Panc1 (cell line): ENCODE measurements at places on chromosomes 5 and 9.

DNA sequence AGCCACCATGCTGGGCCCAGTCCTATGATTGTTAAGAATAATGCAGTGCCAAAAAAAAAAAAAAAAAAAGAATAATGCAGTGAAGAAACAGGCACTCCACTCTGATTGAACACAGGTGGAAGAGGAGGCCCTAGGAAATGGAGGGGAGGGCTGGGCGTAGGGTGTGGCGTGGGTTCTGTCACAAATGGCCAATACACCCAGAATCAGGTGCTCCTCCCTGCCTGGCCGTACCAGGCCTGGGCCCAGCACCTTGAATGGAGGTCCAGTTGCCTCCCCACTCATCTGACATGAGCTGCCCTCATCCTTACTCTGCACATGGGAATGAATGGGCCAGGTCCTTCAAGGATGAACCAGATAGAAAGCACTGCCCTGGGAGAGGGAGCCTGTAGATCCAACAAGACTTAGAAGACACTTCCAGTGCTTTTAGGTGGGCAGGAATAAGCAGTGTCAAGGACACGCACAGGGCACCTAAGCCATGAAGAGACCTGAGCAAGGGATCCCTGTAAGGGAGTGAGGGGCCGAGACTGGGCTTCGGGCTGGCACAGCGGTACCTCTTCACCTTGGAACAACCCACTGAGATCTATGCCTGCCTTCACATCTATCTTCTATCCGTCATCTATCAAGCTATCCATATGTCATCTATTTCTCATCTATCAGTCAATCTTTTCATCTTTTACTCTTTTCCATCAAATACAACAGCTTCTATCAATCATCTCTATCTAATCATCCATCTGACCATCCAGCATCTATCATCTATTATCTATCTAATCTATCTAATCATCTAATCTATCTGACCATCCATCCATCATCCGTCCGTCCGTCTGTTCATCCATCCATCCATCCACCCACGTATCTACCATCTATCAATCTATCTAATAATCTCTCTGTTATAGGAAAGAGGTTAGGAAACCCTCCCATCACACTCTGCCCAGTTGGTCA lies 15.9 kb downstream of the NINJ1 start:
- no peaks in the 10 kb centered on the region for H3K27me3 ChIP-seq
- DNase-seq = no peak
- no peaks in the 10 kb centered on the region for H3K4me1 ChIP-seq
- H3K36me3 ChIP-seq = no peaks in the 10 kb centered on the region
- H3K4me3 ChIP-seq = no peak overlapping the region
- H3K27ac ChIP-seq = no peak overlapping the region

GRCh38 chr5:148471379-148471778 lies 87.6 kb downstream of the FBXO38 start:
- no peaks in the 10 kb centered on the region for H3K36me3 ChIP-seq
- no peak overlapping the region for H3K4me3 ChIP-seq
- H3K4me1 ChIP-seq = no peaks in the 10 kb centered on the region
- no peak overlapping the region for H3K27ac ChIP-seq
- peaks cover 3% of the 10 kb centered on the region; the same call in 1 of the 2 replicates for H3K27me3 ChIP-seq

DNA sequence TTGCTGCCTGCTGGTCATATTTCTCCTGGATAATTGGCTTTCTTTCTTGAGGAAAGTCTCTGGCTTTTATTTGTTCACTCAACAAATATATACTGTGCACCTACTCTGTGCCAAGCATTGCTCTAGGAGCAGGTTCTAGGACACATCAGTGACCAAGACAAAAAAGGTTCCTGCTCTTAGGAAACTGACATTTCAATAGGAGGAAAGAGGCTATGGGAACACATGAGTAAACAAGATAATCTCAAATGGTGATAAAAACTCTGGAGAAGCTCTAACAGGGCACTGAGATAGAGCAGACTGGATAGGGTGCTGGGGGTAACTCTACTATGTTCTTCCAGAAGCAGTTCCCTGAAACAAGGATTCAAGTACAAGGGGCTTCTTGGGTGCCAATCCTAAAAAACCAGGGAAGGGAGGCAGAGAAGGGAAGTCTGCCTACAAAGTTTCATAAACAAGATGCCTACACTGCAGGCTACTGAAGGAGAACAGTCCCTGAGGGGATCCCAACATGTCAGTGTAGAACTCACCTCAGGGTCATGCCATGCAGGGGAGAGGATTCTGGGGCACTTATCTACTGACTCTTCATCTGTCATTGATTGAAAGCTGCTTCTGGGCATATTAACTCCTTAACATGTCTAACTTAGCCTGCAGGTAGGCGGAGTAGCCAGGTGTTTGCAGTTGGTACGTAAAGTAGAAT lies 181.3 kb downstream of the GRIA1 start:
- H3K27ac ChIP-seq = no peak overlapping the region
- no peaks in the 10 kb centered on the region for H3K27me3 ChIP-seq
- H3K36me3 ChIP-seq = no peaks in the 10 kb centered on the region
- no peak for DNase-seq
- no peaks in the 10 kb centered on the region for H3K4me1 ChIP-seq

- no peaks in the 10 kb centered on the region for H3K36me3 ChIP-seq
- H3K27me3 ChIP-seq = no peaks in the 10 kb centered on the region
- no peak for DNase-seq
- H3K4me3 ChIP-seq = no peak overlapping the region
- H3K4me1 ChIP-seq = no peaks in the 10 kb centered on the region; the same call in 1 of the 2 replicates
Observed at GRCh38 chr5:143166661-143167420, 236.6 kb downstream of the NR3C1 start.
